ENCODE measurements at places on chromosomes 7 and 10.

DNA sequence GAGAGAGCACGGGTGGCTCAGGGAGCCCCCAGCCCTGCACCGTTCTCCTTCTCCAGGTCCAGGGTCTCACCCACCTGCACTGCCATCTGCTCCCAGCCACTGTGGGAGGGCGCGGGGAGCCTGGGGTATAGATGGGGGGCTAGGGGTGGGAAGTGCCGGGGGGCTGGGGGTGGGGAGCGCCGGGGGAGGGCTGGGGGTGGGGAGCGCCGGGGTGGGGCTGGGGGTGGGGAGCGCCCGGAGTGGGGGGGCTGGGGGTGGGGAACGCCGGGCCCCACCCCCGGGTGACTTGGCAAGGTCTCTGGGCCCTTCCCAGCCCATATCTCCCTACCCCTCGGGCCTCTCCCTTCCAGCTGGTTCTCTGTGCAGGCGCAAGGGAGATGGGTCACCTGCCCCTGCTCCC, at the start of gene GRIFIN:
TSS of gene GRIFIN (minus strand) at position 101 of the 400 bp plus-strand sequence. CDS start at position 86, 15 bp downstream.
- no peak for DNase-seq

GRCh38 chr10:13865758-13866491, 279.2 kb downstream of the PRPF18 start:
- DNase-seq: peak; percentile 46

- no peak for DNase-seq
Observed at GRCh38 chr7:45690762-45691150, 116.6 kb downstream of the ADCY1 start.

- no peak for DNase-seq
Observed at GRCh38 chr10:74977913-74978847, 133.3 kb upstream of the SAMD8 start.

GRCh38 chr10:113169853-113170460, 219.9 kb downstream of the TCF7L2 start:
- no peak for DNase-seq

DNA sequence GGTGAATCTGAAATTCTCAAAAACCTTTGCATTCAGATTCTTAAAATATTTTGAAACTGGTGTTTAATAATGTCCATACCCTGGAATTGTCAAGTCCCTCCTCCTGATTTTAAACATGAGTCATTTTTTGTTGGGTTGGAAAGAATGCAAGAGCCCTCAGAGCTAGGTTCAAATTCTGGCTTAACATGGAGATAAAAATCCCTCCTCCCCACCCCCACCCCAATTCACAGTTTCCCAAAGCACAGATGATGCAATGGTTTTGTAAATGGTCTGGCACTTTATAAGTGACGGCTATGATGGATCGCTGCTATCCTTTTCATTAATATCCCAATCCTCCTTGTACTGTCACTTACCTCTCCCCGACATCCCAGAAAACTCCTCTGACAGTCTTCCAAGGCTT, 332.8 kb downstream of the PLXNA4 start:
- DNase-seq: no peak

DNA sequence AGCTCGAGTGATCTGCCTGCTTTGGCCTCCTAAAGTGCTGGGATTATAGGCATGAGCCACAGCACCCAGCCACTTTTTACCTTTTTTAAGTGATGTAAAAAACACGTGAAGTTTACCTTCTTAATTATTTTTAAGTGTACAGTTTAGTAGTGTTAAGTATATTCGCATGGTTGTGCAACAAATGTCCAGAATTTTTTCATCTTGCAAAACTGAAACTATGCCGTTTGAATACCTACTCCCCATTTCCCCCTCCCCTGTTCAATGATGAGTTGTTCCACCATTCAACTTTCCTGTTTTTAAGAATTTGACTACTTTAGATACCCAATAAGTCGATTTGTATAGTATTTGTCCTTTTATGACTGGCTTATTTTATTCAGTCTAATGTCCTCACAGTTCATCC, 10.9 kb downstream of the NRBF2 start:
- no peak for DNase-seq

GRCh38 chr7:99027241-99027640, 116.7 kb downstream of the SMURF1 start:
- DNase-seq: no peak

DNA sequence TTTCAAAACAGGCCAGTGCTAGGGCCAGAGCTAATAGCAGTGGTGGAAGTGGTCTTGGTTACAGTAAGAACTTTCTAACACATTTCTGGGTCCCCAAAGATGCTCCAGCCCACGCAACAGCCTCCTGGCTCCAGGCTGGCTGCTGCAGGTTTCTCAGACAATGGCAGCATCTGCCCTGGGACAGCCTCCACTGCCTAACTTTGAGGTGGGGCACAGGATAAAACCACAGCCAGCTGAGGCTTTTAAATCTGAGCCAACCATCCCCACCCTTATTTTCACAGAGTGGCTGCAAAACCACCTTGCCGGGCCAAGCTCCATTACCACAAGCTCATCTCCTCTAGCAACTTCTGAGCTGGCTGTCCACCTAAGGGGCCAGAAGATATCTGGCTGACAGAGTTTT, 84.8 kb downstream of the FAM53B start:
- no peak for DNase-seq

DNA sequence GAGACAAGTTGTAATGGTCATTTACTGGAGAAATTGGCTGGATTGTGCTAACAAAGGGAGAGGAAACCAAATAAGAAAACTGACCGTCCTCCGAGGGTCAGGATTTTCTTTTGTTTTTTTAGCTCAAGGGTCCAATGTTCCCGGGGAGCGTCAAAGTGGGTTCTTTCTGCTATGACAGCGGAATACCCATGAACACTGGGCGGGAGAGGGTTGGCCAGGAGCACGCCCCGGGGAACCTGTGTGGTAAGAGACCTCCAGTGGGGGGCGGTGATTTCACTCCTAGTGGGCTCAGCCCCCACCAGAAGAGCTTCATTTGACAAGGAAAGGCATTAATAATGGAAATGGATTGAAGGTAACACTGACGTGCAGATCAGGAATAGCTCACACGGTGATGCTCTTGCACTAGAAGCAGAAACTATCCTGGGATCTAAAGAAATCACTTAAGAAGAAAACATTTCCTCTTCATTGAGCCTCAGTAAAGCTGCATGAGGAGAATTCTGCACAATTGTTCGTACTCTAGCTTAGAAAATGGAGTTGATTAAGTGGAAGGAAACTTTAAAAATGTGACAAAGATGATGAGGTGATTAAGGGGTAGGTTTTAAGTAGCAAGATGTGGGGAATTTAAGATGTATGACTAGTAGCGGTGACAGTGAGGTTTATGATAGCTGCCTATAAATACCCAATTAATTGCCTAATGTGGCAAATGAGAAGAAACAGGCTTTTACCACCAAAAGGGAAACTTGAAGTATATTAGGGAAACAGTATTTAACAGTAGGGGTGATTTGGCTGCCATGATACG, 627.2 kb downstream of the SUGCT start:
- DNase-seq: no peak

DNA sequence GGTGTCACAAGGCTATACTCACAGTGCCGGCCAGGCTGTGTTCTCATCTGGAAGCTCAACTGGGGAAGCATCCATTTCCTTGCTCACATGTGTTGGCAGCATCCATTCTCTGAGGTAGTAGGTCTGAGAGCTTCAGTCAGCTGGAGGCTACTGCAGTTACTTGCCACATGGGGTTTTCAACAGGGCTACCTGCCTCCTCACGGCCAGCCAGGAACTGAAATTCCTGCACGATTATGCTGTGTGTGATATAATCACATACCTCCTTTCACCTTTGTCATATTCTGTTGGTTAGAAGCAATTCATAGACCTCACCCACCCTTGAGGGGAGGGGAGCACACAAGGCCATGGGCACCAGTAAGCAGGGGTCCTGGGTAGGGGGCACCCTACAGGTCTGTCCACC, 37.4 kb downstream of the PYROXD2 start:
- DNase-seq: no peak

DNA sequence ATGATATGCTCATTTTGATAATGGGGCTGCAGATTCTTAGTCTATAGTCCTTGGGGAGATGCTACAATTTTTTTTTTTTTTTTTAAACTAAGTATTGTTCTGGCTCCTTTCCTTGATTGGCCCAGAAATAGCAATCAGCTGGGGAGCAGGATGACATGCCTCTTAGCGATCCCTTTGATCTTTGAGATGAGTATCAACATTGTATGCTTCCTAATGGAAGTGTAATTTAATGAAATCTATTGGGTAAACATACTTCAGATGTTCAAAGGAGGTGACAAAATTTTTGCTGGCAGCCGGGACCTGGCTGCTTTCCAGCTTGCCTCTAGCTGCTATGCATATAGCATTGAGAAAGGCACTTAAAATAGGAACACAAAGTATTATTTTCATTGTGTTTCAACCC, 43.5 kb downstream of the VTI1A start:
- no peak for DNase-seq

DNA sequence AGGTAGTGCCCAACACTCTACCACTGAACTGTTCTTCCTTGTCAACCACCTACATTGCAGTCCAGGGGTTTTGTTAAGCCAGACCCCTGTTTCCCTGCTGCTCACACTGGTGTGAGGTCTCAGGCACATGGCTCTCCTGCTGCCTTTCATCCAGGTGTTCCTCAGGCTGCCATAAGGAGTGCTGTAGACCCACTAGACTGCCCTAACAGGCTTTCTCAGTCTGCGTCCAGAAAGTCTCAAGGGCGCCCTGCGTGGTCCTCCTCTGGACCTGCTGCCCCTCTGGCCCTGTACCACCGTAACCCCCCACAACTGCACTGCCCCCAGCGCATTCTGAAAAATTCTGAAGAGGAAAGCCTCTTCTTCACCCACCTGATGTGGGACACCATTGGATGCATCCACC, 225.7 kb upstream of the ANKRD30A start:
- DNase-seq: no peak

DNA sequence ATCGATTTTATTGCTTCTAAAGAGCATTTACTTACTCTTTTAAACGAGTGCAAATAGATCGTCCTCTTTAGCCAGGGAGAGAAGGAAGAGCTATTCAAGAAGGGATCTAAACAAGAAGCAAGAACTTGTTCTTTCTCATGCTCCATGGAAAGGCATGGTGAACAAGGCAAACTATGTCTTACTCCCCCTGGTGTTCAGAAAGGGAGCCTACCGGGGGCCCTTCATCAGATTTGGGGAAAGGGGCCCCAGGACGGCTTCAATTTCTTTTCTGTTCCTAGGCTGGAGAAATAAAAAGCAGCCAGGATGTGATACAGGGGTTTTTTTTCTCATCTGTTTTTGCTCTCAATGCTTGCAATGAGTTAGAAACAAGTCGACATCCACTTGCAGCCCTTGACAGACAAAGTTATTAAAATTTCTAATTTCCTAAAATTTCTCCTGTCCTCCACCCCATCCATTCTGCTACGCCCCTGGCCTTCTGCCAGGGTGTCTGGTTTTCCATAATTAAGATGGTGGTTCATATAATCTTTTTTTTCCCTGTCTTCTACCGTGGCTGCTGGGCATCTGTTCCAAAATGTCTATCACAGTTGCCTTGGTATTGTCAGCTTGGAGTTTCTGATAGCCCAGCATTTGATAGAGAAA, 214.4 kb downstream of the CREB5 start:
- DNase-seq: no peak

DNA sequence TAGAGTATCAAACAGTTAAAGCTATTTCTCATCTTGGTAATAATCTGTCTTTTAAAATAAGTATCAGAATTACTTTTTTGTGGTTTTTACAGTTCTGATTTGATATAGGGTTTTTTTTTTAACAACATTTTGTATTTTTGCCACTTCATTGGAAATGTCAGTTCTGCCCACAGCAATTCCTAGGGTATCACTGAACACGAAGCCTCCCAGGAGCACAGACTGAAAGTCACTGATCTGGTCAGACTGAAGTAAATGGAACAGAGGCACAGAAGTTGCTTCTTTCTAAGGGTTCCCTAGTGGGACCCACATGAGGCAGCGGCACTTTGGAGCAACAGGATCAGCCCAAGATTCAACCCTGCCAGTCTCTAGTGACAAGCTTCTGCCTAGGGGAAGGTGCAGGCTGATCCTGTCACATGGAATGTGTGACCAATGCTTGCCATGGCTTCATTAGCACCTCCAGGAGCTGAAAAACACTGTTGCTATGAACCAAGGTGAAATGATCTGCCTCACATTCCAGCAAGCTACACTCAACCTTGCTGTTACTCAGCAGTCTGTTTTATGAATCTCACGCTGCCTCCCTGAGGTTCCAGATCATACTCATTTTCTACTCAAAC, 273.4 kb upstream of the CSTF2T start:
- DNase-seq: no peak

DNA sequence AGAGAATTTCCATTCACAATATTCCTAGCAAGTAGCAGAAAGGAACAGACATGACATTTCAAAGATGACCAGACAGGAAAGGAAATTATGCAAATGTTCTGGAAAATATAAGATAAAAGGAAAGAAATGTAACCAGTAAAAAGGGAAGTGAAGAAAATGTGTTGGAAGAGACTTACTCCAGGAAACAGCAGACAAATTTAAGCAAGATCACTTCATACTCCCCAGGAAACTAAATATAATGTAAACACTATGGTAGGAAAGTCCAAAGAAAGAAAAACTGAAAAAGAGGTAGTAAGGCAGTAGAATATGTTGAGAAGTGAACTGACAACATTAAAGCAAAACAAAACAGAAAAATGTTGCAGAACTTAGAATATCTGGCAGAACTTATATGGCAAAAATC, 6.4 kb upstream of the ST8SIA6 start:
- no peak for DNase-seq

DNA sequence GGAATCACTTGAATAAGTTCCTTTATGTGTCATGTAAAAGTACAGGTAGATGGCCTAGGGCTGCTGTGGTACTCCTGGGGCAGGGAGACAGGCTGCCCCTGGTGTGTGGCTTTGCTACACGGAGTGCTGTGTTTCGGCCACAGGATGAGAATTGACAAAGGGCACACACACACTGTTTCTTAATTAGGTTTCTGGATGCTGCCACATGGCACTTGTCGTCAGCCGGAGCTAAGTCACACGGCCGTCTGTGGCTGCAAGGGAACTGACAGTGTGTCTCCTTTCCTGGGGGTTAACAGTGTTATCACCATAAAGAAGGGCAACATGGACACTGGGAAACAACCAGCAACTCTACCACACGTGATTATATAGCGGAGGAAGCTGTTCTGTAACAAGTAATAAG, 55.7 kb upstream of the CREB5 start:
- no peak for DNase-seq

GRCh38 chr7:157565201-157565626, 228.4 kb downstream of the DNAJB6 start:
- no peak for DNase-seq

DNA sequence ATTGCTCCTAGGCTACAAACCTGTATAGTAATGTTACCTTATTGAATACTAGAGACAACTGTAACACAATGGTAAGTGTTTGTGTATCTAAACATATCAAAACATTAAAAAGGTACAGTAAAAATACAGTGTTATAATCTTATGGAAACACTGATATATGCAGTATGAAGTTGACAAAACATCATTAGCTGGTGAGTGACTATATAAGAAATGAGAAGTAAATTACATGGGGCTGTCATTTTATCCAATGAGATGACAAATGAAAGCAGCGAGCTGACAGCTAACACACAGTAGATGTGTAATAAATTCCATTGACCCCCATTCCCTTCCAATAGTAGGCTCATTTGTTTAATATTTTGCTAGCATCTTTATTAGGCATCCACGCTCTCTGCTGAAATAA, 198.1 kb upstream of the GHITM start:
- no peak for DNase-seq
